ENCODE measurements at places on chromosomes 7 and 10.
A peak's percentile ranks its signal among the peaks of the same experiment; 100 is the strongest.

DNA sequence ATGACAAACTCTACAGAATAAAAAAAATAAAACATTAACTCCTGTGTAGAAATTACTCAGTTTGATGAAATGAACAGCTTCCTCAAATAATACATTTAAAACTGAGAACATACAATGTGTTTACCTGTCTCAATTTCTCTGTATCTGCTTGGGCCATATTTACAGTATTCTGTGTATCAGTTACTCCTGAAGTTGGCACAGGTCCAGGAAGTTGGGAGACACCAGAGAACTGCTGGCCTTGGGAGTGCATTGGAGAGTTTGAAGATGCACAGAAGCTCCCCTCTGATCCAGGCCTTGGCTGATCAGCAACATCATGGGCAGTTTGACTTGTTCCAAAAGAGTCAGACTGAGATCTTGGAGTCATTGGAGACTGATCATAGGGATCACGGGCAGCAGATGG lies 155.1 kb downstream of the GALNT11 start:
- DNase-seq: no peak

- DNase-seq: no peak
Measured at GRCh38 chr10:109996225-109996624, 11.6 kb upstream of the ADD3 start.

DNA sequence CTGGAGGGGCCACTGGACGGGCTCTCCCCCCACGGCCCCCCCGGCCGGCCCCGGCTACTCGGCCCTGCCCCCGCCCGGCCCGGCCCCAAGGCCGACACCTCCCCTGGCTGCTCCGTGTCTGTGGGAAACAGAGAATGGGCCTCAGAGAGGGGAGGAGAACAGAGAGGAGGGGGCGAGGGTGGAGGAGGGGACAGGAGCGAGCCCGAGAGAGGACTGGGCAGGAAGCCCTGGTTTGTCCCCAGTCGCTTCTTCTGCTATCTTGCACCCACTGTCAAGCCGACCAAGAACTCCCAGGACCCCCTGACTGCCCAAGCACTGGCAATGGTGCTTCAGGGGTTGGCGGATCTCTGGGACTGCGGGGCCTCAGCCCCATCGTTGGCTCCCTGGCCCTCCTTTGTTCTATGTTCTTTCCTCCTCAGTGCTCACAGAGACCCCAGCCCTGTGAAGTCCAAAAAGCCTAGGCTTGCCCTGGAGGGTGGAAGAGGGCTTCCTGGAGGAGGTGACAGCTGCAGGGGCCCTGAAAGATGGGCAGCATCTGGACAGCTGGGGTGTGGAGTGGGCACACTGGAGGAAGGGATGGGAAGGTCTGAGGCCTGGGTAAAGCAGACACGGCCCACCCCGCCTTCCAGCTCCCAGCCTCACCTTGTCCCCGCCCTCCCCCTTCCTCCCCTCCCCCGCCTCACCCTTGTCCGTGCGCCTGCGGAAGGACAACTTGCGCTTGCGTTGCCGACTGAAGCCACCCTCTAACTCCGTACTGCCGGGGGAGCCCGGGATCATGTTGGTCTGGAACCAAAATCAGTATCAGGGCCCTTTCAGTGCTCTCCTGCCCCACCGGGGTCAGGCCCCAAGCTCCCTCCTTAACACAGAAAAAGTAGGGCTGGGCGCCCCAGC lies 30.1 kb downstream of the KCNH2 start:
- DNase-seq: no peak

- DNase-seq: no peak
Measured at GRCh38 chr10:63922468-63923284, 401.5 kb downstream of the REEP3 start.

DNA sequence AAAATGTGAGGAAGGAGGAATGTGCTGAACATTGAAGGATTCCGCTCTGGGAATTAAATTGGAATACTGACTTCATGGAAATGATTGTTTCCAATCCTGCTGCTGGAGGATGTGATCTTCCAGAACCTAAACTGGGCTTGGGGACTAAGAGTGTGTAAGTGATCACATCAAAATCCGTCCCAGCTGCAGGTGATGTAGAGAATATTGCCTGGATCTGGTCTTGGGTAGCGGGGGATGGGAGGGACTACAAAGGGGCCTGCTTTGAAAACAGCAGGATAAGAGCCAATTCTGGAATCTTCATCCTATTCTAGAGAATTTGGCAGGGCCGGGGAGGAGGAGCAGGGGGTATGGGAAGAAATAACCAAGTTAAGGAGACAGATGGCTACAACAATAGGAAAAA lies 552.2 kb upstream of the FZD8 start:
- no peak for DNase-seq

- no peak for DNase-seq
Measured at GRCh38 chr7:102873470-102874165, 39.2 kb upstream of the LRRC17 start.

DNA sequence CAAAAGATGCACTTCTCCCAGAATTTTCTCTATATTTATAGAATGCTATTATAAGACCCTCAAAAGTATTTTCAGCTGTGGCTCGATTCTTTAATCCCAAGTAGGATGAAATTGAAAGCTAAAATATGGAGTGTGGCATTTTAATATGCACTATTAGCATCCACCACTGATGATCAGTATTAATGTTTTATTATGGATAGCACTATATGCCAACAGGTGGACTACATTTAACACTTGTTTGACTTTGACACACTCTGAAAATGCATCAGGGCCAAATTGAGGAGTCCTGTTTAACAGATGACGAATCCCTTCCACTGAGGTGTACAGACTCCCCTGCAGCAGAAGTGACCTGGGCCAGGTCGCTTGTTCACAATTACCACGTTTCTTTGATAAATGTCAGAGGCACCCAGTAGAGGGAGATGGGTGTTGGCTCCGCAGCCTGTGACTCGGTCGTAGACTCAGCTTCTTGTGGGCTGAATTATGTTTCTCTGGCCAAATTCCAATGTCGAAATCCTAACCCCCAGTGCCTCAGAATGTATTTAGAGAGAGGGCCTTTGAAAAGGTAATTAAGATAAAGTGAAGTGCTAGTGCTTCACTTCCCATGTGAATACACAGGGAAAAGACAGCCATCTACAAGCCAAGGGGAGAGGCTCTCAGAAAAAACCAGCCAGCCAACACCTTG lies 48.1 kb downstream of the WIPF3 start:
- DNase-seq: no peak

- no peak for DNase-seq
Measured at GRCh38 chr10:2207246-2207922, 470.1 kb upstream of the ADARB2 start.

GRCh38 chr7:142671506-142671905 lies 77.8 kb upstream of the PRSS1 start:
- no peak for DNase-seq

GRCh38 chr7:125363873-125364272 lies 434.2 kb upstream of the POT1 start:
- DNase-seq: no peak

GRCh38 chr7:27132978-27133377 lies 2.4 kb upstream of the HOXA4 start:
- no peak for DNase-seq

- DNase-seq: no peak
Measured at GRCh38 chr7:136887317-136887716, 18.9 kb downstream of the CHRM2 start.

DNA sequence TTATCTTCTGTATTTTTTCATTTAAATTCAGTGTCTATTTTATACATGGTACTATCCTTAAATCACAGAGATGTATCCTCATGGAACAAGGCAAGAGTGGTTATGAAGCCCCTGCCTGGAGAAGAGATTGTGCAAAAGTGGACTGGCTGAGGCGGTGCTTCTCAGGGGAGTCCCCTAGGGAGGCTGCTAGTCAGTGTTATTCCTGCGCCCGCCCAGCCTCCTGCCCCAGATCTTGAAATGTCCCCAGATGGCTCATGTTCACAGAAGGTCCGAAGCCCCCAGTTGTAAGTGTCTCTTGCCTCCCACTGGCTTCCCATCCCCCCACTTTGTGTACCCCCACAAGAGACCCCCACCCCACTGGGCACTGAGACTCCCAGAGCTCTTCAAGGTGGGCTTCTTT lies 366.9 kb downstream of the TNS3 start:
- no peak for DNase-seq

DNA sequence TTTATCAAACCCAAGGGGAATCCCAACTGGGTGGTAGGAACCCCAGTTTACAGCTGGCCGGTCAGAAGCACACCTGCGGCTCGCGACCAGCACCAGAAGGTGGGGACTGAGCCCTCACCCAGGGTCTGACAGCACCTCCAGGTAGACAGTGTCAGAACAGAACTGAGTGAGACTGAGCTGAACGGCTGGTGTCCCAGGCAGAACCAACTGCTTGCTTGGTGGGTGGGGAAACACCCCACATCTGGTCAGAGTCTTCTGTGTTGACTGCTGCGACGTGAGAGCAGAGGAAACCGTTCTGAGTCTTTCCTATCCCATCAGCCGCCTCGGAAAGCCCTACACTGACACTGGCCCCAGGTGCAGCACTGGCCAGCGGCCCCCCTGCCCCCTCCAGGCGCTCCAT lies 160.7 kb downstream of the MAD1L1 start:
- DNase-seq: no peak

- no peak for DNase-seq
Measured at GRCh38 chr10:944034-944831, 12.7 kb upstream of the LARP4B start.

- DNase-seq: peak; percentile 44
Measured at GRCh38 chr7:36670585-36671431, 53.5 kb downstream of the AOAH start.

DNA sequence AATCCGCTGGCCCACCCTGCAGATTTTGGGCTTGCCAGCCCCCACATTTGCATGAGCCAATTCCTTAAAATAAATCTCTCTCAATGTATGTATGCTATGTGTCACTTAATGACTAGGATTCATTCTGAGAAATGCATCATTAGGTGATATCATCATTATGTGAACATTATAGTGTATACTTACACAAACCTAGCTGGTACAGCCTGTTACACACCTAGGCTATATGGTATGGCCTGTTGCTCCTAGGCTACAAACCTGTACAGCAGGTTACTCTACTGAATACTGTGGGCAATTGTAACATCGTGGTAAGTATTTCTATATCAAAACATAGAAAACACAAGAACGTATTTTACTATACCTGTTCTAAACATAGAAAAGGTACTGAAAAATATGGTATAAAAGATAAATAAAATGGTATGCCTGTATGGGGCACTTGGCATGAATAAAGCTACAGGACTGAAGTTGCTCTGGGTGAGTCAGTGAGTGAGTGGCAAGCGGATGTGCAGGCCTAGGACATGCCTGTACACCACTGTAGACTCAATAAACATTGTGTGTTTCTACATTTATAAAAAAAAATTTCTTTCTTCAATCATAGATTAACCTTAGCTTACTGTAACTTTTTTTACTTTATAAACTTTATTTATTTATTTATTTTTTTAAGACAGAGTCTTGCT lies 135.9 kb downstream of the ABCA13 start:
- no peak for DNase-seq

- no peak for DNase-seq
Measured at GRCh38 chr7:100584683-100585510, 1.0 kb downstream of the LRCH4 start.

DNA sequence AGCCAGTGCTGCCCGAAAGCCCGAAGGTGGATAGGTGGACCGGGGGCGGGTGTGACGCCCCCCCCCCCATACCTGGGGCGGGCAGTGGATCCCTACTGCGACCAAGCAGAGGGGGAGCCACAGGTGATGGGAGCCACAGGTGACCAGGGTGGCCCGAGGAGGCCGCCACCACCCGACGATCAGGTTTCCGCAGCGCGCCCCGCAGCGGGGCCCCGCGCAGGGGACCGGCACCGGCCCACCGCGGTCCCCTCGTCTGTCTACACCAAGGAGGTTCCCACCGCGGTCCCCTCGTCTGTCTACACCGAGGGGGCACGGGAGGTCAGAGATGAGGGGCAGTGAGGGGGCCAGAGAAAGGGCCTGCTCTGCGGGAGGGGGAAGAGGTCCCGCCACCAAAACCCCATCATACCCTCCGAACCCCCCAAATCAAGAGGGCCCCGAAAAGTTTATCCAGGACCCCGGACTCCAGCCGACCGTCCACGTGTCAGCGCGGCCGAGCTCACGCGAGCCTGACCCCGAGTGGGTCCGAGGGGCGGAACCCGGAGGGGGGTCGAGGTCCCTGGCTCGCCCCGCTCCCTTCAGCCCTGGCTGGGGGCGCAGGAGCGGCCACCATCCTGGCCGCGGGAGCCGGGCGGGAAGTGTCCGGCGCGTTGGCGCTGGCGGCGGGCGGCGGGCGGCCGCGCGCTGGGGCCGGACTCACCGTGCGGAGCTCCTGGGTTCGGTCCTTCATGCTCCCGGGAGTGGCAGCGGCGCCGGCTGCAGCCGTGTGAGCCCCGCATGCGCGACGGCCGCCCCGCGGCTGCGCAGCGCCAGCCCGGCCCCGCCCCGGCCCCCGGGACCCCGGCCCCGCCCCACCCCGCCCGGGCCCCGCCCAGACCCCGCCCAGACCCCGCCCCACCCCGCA lies at the start of gene STX1A:
Gene STX1A, minus strand, starts transcription at position 765 of the 901 bp plus-strand sequence. Its CDS starts 38 bp downstream, at position 727.
- no peak for DNase-seq

- DNase-seq: no peak
Measured at GRCh38 chr7:131057794-131058070, 269.9 kb upstream of the MKLN1 start.

DNA sequence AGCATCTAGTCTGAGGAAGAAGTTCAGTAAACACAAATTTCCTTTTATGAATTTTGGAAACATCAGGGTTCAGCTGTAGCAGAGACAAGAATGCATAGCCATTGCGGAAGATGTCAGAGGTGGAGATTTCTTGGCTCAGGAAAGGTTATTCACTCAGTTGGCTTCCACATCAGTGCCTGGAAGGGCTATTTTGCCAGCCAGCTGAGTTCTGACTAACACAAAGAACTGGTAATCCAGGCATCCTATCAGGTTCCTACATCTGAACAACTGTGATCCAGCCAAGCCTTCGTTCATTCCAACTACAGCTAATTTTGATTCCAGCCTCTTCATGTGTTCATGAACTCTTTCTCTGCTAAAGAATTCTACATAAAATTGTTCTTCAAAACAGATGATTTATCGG lies 965.6 kb downstream of the XPNPEP1 start:
- no peak for DNase-seq

GRCh38 chr10:6386346-6386745 lies 183.6 kb downstream of the PFKFB3 start:
- DNase-seq: no peak

GRCh38 chr7:68823996-68824780 lies 774.1 kb upstream of the AUTS2 start:
- no peak for DNase-seq
